Cardiac ventricle fibroblast (primary cell): ENCODE measurements at places on chromosomes 1 and 21. TPM values are rescaled to one million over a fixed set of nuclear protein-coding genes. Genes with fewer than 3 reads are reported as not detected.

The TMEM51 gene
- total RNA-seq: 1.4 and 2.2 TPM in 2 replicates

The FMN2 gene
- not detected in 2 replicates for total RNA-seq

The FCMR gene
- total RNA-seq: 1.3 and 1.6 TPM in 2 replicates

The MYBPH gene
- total RNA-seq: 1.0 and 1.3 TPM in 2 replicates

The RHD gene
- not detected in 2 replicates for total RNA-seq

The COA7 gene
- 12.0 and 12.8 TPM in 2 replicates for total RNA-seq

The DPH2 gene
- total RNA-seq: 14.5 and 14.8 TPM in 2 replicates

The KRTAP10-5 gene
- not detected in 2 replicates for total RNA-seq

The NHLH1 gene
- not detected in 2 replicates for total RNA-seq

The TFF3 gene
- total RNA-seq: 0.12 TPM in 1 of 2 replicates, not detected in the other

The DNAJC28 gene
- 1.5 and 3.2 TPM in 2 replicates for total RNA-seq

The MTARC2 gene
- total RNA-seq: 11.8 and 12.2 TPM in 2 replicates

The RGS18 gene
- total RNA-seq: not detected in 2 replicates

The MSH4 gene
- 0.12 TPM in 1 of 2 replicates, not detected in the other for total RNA-seq

The PTCH2 gene
- 0.10 and 1.5 TPM in 2 replicates for total RNA-seq

The FHAD1 gene
- total RNA-seq: 0.31 and 1.5 TPM in 2 replicates

The PTGFR gene
- total RNA-seq: 9.9 and 11.5 TPM in 2 replicates

The RHCE gene
- total RNA-seq: 0.25 and 1.1 TPM in 2 replicates

The SPRR2G gene
- total RNA-seq: not detected in 2 replicates

The ATP6V1G3 gene
- not detected in 2 replicates for total RNA-seq

The PCAT6 gene
- total RNA-seq: 3.8 TPM in 1 of 2 replicates, not detected in the other

The DNAI4 gene
- 1.8 and 3.7 TPM in 2 replicates for total RNA-seq

The FCRL5 gene
- not detected in 2 replicates for total RNA-seq

The NES gene
- 27.0 and 30.6 TPM in 2 replicates for total RNA-seq

The INTS11 gene
- 55.9 and 57.5 TPM in 2 replicates for total RNA-seq

The LCE6A gene
- total RNA-seq: not detected in 2 replicates

The DDI2 gene
- total RNA-seq: 13.5 and 13.8 TPM in 2 replicates

The GOLT1A gene
- not detected in 2 replicates for total RNA-seq

The GRHL3 gene
- total RNA-seq: 0.05 TPM in 1 of 2 replicates, not detected in the other

The RBM34 gene
- 22.8 and 72.6 TPM in 2 replicates for total RNA-seq

The FCRLA gene
- total RNA-seq: not detected in 2 replicates
